Anterior cingulate cortex (tissue), 58 donors: ENCODE measurements at places on chromosomes 1 and 21.
A peak's percentile ranks its signal among the peaks of the same experiment; 100 is the strongest.

DNA sequence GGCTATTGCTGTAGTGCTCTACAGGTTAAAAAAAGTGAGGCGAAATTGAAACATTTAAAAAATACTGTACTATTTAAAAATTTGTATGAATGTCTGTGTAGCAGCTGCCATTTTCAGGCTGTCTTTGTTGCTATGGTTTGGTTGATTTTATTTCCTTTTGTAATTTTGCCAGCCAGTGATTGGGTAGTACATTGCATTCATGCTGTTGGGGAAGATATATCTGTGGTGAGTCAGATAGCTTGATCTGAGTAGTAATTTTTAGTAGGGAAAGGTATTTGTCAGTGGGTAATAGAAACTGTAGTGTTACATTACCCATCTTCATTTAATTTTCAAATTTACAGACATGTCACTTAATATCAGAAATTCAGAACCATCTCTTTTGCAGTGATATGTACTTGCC lies 15.0 kb downstream of the NFIA start:
- no peak for DNase-seq

GRCh38 chr1:243916160-243916559 lies 66.1 kb upstream of the AKT3 start:
- no peak for DNase-seq

DNA sequence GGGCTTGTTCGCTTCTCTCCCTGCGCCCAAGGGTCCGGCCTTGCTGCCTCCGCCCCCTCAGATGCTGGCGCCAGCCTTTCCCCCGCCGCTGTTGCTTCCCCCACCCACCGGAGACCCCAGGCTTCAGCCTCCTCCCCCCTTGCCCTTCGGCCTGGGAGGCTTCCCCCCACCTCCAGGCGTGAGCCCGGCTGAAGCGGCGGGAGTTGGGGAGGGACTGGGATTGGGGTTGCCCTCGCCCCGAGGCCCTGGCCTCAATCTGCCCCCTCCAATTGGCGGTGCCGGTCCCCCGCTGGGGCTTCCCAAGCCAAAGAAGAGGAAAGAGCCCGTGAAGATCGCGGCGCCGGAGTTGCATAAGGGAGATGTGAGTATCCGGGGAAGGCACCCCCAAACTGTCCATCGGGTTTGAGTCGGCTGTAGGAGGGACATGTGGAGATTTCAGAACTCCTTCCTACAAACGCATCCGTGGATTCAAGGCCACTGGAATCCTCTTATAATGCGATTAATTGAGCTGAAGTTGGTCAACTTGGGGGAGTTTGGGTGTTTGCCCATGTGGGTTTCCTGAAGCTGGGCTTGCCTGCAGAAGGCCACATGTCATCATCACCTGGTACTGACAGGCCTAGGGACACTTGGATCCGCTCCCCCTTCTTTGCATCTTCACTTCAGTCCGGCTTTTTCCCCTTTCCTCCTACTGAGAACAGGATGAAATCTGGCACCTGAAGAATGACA lies 707 bp downstream of the PRCC start:
- no peak for DNase-seq

DNA sequence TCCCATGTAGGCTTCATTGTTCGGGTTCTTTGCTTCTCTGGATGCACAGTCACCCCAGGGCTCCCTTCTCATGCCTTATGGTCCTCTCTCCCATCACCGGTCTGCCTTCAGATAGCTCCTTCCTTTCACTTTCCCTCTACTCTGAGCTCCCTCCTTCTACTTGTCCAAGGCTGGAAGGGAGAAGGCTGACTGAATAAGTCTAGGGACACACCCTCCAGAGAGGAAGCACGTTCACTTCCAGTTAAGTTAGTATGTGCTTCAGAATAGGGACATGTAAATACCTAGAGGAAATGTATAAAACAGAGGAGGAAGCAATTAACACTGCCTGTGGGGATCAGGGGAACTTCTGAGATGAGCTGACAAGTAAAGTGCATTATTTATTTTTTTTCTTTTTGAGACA lies 23.5 kb downstream of the CXADR start:
- DNase-seq: no peak

DNA sequence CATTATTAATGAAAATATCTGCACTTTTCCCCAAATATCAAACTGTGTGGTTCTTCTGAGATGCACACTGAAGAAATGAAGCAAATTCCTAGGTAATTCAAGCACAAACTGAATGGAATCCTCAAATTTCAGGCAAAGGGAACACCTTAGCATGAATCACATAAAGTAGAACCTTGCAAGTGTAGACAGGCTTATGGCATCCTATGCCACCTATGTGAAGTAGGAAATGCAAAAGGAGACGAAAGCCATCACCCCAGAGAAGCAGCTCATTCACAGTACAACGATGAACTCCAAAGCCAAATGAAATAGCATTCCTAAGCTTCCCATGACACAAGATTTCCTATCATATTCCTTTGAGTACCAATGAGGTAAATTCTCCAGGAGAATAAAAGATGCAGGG lies 461.2 kb upstream of the RUNX1 start:
- no peak for DNase-seq

- DNase-seq: no peak
Measured at GRCh38 chr1:67648582-67649326, 36.2 kb upstream of the GADD45A start.

GRCh38 chr1:53600561-53600960 lies 138.4 kb downstream of the GLIS1 start:
- DNase-seq: no peak

- DNase-seq: no peak
Measured at GRCh38 chr21:45382697-45382997, 22.3 kb upstream of the COL18A1 start.

DNA sequence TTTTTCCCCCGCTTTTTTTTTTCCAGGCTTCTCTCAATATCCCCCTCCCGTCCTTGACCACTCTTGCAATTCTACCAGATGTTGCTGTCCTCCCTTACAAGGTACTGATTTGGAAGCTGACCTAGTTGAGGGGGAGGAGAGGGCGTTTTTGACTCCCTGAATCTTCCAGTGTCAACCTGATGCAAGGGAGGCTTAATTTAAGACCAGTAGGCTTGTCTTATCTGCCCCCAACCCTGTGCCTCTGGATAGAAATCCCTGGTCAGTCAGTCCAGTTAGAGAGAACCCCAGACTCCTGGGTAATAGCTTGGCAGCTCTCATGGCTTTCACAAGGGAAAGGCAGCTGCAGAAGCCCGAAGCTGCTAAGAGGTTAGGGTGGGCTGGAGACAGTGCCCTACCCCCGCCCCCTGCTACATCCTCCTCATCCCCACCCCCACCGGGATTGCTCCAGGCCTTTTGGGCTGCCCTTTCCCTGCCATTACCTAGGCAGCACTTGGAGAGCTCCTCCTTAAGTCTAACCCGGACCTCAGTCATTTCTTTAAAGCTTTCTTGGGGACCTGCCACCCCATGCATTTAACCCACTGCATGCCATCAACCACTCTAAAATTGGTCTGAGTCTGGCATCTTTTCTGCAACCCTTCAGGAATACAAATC lies 3.6 kb downstream of the ACKR1 start:
- DNase-seq: no peak

GRCh38 chr1:221435504-221435904 lies 306.4 kb downstream of the DUSP10 start:
- no peak for DNase-seq

GRCh38 chr1:187114792-187115191 lies 286.0 kb downstream of the PLA2G4A start:
- no peak for DNase-seq

- peak; percentile 55 for DNase-seq
Measured at GRCh38 chr1:61056573-61057439, 25.6 kb upstream of the NFIA start.

- DNase-seq: no peak
Measured at GRCh38 chr1:160834945-160835565, 27.6 kb downstream of the CD244 start.

GRCh38 chr1:29875557-29876028 lies 639.3 kb downstream of the PTPRU start:
- DNase-seq: no peak

GRCh38 chr1:221078260-221078965 lies 199.2 kb downstream of the HLX start:
- no peak for DNase-seq

DNA sequence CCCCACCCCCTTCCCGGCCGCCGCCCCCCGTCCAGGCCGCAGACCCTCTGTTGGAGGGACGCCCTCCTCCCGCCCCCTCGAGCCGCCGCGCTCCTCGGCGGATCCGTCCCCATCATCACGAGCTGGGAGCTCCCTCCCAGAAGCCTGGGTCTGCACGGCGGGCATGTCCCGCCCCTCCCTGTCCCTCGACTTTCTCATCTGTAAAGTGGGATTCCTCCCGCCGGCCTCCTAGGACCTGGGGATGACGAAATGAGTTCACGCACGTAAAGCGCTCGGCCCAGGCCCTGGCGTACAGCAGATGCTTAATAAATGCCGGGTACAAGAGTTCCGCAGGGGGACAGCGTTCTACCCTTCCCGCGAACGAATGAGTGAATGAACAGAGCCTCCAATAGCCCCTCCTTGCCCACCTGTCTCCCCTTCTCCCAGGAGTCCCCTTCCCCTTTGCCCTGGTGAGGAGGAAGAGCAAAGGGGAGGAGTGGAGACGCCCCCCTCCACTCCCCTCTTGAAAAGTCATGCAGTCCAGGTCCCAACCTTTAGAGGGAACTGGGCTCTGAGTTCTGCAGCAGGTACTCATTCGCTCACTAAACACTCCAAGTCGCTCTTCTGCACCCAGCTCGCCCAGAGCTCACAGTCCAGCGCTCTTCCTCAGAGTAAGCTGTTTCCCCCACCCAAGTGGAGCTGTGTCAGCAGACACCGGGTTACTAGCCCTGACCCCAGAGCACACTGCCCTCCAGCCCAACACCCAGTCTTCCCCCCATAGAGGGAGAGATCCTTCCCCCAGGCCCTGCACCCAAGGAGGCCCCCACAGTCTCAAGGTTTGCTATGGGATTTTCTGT lies 16.8 kb downstream of the RAP1GAP start:
- no peak for DNase-seq

- DNase-seq: no peak
Measured at GRCh38 chr1:227939791-227940771, 7.7 kb downstream of the WNT9A start.

DNA sequence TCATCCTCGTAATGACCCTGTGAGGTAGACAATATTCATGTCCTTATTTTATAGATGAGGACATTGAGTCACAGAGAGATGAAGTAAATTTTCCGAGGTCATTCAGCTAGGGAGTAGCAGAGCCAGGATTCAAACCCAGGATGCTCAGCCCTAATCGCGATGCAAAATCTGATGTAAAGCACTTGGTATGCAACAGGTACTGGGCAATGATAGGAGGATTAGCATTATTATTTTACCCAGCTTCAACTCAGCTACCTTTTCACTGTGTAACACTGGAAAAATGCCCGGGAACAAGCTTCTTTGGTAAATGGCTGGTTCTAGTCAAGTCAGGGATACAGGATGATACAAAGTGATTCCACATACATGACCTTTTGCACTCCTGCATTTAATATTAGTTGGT lies 88.7 kb downstream of the ATP1A1 start:
- DNase-seq: no peak

GRCh38 chr1:33986390-33987095 lies 122.7 kb downstream of the HMGB4 start:
- no peak for DNase-seq

- no peak for DNase-seq
Measured at GRCh38 chr1:222373216-222373615, 174.7 kb downstream of the HHIPL2 start.
